Aortic smooth muscle cell (primary cell): ENCODE measurements at places on chromosomes 13 and 19. TPM values are rescaled to one million over a fixed set of nuclear protein-coding genes. Genes with fewer than 3 reads are reported as not detected.

The SLC7A10 gene
- not detected in 2 replicates for total RNA-seq

The PCDH20 gene
- total RNA-seq = under 0.01 and 0.19 TPM in 2 replicates

The ZNF160 gene
- total RNA-seq = 21.3 and 23.1 TPM in 2 replicates

The SIGLEC14 gene
- not detected in 2 replicates for total RNA-seq

The SKA3 gene
- 5.3 TPM in 2 replicates for total RNA-seq

The LINGO3 gene
- not detected in 2 replicates for total RNA-seq

The THSD8 gene
- total RNA-seq = not detected in 2 replicates

The CALR3 gene
- total RNA-seq = 0.06 TPM in 1 of 2 replicates, not detected in the other

The EFNB2 gene
- total RNA-seq = 8.2 and 13.1 TPM in 2 replicates

The APBA3 gene
- total RNA-seq = 10.6 and 12.2 TPM in 2 replicates

The FBXO17 gene
- total RNA-seq = 11.0 and 15.3 TPM in 2 replicates

The PSG1 gene
- 0.12 TPM in 1 of 2 replicates, not detected in the other for total RNA-seq

The PSG2 gene
- total RNA-seq = not detected in 2 replicates

The KIR2DL3 gene
- total RNA-seq = not detected in 2 replicates

The ZNF726 gene
- total RNA-seq = 1.5 and 2.8 TPM in 2 replicates

The KANK3 gene
- 0.44 and 0.53 TPM in 2 replicates for total RNA-seq

The TIMM50 gene
- 50.5 and 68.8 TPM in 2 replicates for total RNA-seq

The IRGC gene
- total RNA-seq = not detected in 2 replicates

The MAST1 gene
- 0.13 and 0.19 TPM in 2 replicates for total RNA-seq

The CYSLTR2 gene
- 0.26 TPM in 1 of 2 replicates, not detected in the other for total RNA-seq

The MAG gene
- total RNA-seq = not detected in 2 replicates

The KLF1 gene
- not detected in 2 replicates for total RNA-seq

The ZNF626 gene
- total RNA-seq = 9.5 and 12.4 TPM in 2 replicates

The RNF225 gene
- 0.12 and 0.26 TPM in 2 replicates for total RNA-seq

The JUND gene
- total RNA-seq = 85.7 and 119 TPM in 2 replicates

The TMC4 gene
- 0.31 TPM in 1 of 2 replicates, not detected in the other for total RNA-seq

The PRPF31 gene
- 54.7 and 58.1 TPM in 2 replicates for total RNA-seq

The LRG1 gene
- total RNA-seq = not detected in 2 replicates

The ZGLP1 gene
- 0.12 and 0.13 TPM in 2 replicates for total RNA-seq

The PTH2 gene
- not detected in 2 replicates for total RNA-seq

The C2CD4C gene
- total RNA-seq = not detected in 2 replicates

The CYP4F2 gene
- total RNA-seq = not detected in 2 replicates

The BTBD2 gene
- 31.4 and 42.0 TPM in 2 replicates for total RNA-seq

The WDR62 gene
- 3.2 and 6.2 TPM in 2 replicates for total RNA-seq

The YJEFN3 gene
- 0.13 and 0.44 TPM in 2 replicates for total RNA-seq

The ERICH6B gene
- not detected in 2 replicates for total RNA-seq

The IGFL2 gene
- total RNA-seq = not detected in 2 replicates

The PROZ gene
- not detected in 2 replicates for total RNA-seq

The HAUS8 gene
- total RNA-seq = 2.4 and 3.6 TPM in 2 replicates

The KLK11 gene
- not detected in 2 replicates for total RNA-seq

The ZNF829 gene
- total RNA-seq = 2.7 and 3.4 TPM in 2 replicates

The PCDH8 gene
- total RNA-seq = under 0.01 TPM in 1 of 2 replicates, not detected in the other

The PEG3 gene
- 2.3 and 4.4 TPM in 2 replicates for total RNA-seq

The VSTM1 gene
- not detected in 2 replicates for total RNA-seq

The FCGBP gene
- total RNA-seq = 0.13 and 0.19 TPM in 2 replicates
